NCI-H460 (cell line): ENCODE measurements at places on chromosomes 5 and 9. TPM values are rescaled to one million over a fixed set of nuclear protein-coding genes. Genes with fewer than 3 reads are reported as not detected.

The FGF10 gene
- total RNA-seq, result not detected in 2 replicates

DNA sequence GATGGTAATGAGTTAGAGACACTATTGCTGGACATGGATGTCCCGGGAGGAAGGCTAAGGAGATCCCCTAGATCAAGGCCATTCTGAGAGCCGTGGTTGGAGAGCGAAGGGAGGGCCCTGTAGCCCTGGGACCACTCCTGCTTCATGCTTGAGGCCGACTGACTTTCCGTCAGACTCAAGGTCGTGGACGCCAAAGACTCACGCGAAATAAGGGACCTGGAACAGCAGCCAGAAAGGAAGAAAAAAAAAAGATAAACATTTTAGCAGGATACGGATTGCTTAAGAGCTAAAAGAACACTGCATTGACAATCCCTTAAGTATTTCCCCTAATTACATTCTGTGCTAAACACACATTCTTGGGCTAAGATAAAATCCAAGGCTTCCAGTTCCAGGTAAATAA is 181.2 kb downstream of the GLIS3 start:
- DNase-seq, result no peak

The TXN gene
- 1,180 and 1,237 TPM in 2 replicates for total RNA-seq

- DNase-seq, result no peak
Measured at GRCh38 chr5:71924325-71924724, 182.9 kb upstream of the MAP1B start.

DNA sequence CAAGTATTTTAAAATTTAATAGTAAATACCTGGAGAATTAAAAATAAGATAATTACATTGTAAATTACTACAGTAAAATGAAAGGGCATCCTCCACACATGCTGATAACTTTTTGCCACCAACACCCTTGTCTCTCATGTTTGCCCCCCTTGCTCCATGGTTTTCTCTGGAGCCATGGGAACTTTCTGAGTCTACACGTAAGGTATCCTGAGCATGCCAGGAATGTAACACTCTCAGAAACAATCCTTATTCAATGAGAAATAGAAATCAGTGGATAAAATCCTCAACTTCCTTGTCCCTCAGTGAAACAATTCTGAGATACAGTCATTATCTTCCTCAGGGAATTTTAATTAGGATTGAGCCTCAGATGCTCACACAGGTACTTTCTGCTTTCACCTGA is 108.9 kb downstream of the IZUMO3 start:
- no peak for DNase-seq

DNA sequence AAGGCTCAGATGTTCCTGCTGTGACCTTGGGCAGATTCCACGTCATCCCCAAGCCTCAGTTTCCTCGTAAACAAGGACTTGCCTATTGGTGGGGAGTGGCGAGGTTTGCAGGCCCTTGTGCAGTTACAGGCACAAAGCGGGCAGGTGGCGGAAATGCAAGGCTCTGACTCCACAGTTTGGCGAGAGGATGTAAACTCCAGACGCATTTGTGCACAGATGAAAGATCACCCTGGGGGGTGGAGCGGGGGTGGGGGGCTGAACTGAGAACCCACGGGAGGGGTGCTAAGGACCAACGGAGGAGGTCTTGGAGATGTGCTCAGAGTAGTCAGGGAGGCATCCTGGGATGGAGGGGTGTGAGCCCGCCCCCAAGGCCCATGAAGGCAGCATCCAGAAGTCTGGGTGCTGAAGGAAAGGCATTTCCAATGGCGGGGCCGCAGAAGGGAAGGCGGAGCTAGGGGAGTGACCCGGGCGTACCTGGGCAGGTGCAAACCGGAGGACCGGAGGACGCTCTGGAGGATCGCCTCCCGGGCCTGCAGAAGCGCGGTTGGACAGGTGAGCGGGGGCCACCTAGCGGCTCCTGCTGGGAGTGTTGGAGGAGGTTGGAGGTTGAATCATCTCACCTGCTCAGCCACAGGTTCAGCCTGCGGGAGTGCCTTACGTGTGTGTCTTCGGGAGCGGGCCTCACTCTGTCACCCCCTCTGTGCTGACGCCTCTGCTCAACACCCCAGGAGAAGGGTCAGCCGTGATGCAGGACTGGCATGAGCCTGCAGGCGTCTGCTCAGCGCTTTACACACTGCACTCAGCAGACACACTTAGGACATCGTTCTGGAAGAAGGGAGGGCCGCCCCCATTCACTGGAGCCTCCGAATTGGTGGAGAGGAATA is 1.9 kb upstream of the FIBCD1 start:
- DNase-seq, result peak; percentile 50

- DNase-seq, result no peak
Measured at GRCh38 chr5:21774801-21775200, 1078.3 kb downstream of the CDH12 start.

- no peak for DNase-seq
Measured at GRCh38 chr5:42905827-42906226, 94.1 kb upstream of the SELENOP start.

DNA sequence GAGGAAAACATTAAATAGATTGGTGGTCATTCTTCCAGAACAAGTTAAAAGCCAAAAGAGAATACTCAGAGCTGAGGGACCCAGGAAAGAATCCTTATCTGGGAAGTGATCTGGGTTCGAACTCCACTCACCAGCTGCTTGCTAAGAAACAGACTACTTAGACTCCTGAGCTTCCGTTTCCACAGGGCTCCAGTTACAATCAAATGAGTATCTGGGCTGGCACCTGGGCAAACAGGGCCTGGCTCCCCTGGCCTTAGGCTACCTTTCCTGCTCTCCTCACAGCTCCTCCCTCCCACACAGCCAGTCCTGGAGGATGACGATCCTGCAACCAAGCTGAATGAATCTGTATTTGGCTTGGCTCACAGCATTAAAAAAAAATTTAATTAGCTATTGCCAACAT is 2.5 kb downstream of the MAPK9 start:
- no peak for DNase-seq

The FGF18 gene
- total RNA-seq, result not detected in 2 replicates

DNA sequence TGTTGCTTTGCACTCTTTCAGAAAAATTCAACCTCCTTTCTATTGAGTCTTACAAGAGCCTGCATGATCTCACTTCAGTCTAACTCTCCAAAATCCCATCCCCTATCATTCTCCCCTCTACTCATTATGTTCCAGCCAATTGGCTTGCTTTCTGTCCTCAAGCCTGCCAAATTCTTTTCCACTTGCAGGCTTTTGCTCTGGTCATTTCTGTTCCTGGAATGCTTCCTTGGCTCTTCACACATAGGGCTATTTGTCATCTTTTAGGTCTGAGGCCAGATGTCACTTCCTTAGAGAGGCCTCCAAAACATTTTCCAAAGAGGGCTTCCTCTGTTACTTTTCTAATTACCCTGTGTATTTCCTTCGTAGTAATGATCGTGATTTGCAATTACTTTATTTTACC is 11.8 kb upstream of the CHD1 start:
- peak; percentile 90 for DNase-seq

The THBS4 gene
- total RNA-seq, result 0.17 TPM in 1 of 2 replicates, not detected in the other

- DNase-seq, result no peak
Measured at GRCh38 chr5:132815454-132815853, 2.4 kb downstream of the SOWAHA start.

The FGD3 gene
- 0.87 and 1.1 TPM in 2 replicates for total RNA-seq

DNA sequence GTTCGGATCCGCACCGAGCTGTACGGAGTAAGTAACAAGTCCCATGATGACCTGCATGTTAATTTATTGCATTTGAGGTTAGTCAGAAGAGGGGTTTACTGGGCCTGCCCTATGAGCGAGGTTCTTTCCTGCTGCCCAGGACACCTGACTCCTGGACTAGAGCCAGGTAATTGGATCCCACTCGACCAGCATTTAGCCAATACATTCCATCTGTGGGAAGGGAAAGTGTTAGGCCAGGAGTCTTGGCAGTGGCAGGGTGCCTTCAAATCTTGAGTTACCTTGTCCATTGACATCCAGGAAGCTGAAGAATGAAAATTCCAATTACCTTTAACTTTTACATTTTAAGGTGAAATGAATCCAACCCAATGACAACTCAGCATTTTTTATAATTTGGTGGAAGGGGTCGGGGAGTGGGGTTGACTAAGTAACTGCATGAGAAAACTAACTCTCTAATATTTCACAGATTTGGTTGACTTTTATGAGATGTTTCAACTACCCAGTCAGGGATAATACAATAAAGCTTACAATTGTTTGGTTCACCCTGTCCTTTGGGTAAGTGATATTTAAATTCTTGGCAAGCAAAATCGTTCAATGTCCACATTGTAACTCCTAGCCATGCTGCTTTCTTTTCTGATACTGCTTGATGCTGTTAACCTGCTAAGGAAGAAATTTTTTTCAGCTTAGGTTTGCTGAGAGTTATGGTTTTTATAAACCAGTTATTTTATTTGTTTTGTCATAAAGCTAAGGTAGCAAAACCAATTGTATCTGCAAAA is 111.6 kb upstream of the IQGAP2 start:
- DNase-seq, result no peak

The MYORG gene
- total RNA-seq, result 0.61 and 0.79 TPM in 2 replicates

DNA sequence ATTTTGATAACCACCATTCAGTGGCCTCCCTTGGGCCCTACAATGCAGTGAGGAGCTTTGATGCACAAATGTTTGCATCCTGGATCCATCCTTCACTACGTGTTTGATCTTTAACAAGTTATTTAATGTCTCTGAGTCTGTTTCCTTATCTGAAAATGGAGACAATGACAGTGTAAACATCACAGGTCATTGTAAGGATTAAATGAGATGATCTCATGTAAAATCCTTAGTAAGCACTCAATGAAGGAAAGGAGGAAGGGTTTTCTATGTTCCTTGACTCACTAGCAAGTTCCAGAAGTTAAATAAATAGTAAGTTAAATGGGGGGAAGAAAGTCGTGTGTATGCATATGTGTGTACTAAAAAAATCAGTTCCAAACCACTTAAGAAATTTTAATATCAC is 9.8 kb upstream of the SLC36A3 start:
- DNase-seq, result no peak

The FBN2 gene
- 29.7 and 29.8 TPM in 2 replicates for total RNA-seq

- no peak for DNase-seq
Measured at GRCh38 chr5:19319252-19319651, 668.7 kb downstream of the CDH18 start.

The TEX48 gene
- total RNA-seq, result not detected in 2 replicates

The MYMK gene
- total RNA-seq, result not detected in 2 replicates

GRCh38 chr9:123262338-123262737 is 6.0 kb downstream of the STRBP start:
- no peak for DNase-seq
